ENCODE measurements at places on chromosomes 2 and 18.

DNA sequence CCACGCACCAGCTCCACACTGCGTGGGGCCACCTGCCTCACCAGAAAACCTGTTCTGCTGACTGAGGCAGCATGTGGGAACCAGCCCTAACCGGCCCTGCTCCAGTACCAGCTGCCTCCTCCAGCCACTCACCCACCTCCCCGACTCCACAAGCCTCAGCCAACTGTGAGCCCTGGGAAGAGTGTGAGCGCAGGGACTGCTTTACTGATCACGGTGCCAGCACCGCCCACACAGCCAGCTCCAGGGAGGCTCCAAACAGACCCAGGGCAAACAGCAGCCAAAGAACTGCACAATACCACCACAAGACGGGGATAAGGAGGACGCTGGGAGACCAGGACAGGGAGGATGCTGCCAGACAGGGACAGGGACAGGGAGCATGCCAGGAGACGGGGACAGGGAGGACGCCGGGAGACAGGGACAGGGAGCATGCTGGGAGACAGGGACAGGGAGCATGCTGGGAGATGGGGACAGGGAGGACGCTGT lies 28.4 kb downstream of the EIPR1 start:
- no peak for DNase-seq

DNA sequence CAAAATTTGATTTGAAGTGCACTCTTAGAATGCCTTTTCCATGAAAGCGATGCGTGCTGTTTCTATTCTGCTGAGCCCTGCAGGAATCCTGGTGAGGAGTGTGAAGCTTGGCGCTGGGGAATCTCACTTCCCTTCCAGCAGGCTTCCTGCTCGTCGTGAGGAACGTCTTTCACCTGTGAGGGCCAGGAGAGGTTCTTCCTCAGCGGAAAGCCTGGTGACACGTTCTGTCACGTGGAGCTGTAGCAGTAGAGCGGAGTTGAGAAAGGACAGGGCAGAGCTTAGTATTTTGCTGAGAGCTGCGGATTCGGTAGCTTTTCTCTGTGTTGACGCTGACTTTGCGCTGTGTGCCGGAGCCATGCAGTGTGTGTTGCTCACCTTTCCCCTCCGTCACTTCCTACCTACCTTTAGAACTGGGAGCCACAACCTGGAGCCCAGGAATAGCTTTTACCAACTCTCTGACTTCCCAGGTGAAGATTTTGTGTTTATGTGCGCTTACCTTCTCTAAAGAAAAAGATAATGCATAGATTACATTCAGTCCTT lies 294.8 kb downstream of the PTGR3 start:
- DNase-seq, result no peak

DNA sequence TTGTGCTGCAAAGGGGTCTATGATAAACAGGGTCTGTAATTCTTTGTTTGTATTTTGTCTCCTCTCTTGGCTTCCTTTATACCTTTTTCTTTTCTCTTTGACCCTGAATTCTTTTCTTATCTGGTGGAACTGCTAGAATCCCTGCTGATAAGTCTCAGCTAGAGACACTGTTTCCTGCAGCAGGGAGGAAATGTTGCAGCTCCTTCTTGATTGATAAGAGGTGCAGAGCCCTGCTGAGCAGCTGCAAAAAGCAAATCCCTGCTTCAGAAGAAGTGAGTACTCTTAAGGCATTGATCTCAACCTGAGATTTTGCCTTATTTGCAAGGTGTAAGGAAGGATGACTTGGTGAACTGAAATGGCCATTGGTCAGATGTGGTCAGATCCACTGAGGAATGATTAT lies 167.8 kb downstream of the NUP35 start:
- DNase-seq, result no peak

GRCh38 chr18:37309861-37310260 lies 255.7 kb downstream of the CELF4 start:
- DNase-seq, result no peak

DNA sequence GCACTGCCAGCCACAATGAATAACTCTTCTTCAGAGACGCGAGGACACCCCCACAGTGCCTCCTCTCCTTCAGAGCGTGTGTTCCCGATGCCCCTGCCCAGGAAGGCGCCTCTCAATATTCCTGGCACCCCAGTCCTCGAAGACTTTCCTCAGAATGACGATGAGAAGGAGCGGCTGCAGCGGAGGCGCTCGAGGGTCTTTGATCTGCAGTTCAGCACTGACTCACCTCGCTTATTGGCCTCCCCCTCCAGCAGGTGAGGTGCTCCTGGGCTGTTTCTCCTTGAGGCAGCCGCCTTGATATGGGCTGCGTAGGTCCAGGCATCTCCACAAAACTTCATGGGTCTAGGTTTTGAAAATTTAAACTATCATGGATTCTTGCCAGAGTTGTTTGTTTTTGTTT lies 6.1 kb downstream of the NCAPH start:
- DNase-seq, result no peak

- no peak for DNase-seq
These were observed 17.8 kb downstream of the CTAGE1 start for GRCh38 chr18:22399949-22400348.

- DNase-seq, result no peak
These were observed 28.1 kb downstream of the USP37 start for GRCh38 chr2:218540015-218540414.

GRCh38 chr2:18814387-18814786 lies 225.0 kb upstream of the NT5C1B start:
- no peak for DNase-seq

DNA sequence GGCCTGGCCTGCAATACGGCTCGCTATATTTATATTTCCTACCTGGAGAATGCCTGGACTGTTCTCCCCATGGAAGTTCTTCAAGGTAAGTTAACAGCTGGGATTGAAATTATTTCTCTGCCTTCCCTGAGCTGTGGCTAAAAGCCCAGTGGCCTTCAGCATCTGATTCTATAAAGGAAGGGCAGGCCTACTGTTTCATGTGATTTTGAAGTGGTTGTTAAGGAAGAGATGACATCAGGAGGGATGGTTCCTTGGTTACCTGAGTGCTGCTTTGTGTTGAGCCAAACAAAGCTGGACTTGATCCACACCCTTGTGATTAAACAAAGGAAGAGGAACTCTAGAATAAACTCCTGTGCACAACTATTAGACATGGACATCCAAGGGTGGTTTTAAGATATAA lies 61.6 kb downstream of the MFSD6 start:
- DNase-seq, result no peak

- no peak for DNase-seq
These were observed 831.3 kb downstream of the CPS1 start for GRCh38 chr2:211387734-211388133.

- DNase-seq, result no peak
These were observed 153.2 kb downstream of the RTP5 start for GRCh38 chr2:242022550-242023290.

GRCh38 chr2:179412112-179412511 lies 147.5 kb upstream of the SESTD1 start:
- DNase-seq, result no peak

DNA sequence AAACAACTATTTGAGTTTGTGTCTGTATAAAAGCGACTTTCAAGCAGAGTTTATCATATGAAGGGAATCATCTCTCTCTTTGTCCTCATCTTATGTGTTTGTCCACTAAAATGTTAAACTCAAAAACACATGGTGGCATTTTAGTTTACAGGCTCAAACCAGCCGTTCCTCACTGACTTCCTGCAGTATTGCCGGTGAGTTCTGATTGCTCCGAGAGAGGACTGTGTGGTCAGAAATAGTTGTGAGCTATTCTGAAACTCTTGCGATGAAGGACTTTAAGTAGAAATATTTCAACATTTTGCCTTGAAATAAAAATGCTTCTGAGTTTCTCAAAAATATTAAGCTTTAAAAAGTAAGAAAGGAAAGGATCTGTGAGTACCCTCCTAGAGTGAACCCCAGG lies 163.2 kb upstream of the CAVIN2 start:
- no peak for DNase-seq

- DNase-seq, result no peak
These were observed 28.3 kb downstream of the RAB31 start for GRCh38 chr18:9736286-9736835.

GRCh38 chr18:78753240-78753639 lies 226.4 kb upstream of the SALL3 start:
- DNase-seq, result no peak

GRCh38 chr2:20454036-20454981 lies 7.4 kb downstream of the RHOB start:
- no peak for DNase-seq

- no peak for DNase-seq
These were observed 5.9 kb upstream of the IMPACT start for GRCh38 chr18:24420551-24420950.

GRCh38 chr2:230870544-230871360 lies 6.0 kb downstream of the ITM2C start:
- DNase-seq, result no peak

DNA sequence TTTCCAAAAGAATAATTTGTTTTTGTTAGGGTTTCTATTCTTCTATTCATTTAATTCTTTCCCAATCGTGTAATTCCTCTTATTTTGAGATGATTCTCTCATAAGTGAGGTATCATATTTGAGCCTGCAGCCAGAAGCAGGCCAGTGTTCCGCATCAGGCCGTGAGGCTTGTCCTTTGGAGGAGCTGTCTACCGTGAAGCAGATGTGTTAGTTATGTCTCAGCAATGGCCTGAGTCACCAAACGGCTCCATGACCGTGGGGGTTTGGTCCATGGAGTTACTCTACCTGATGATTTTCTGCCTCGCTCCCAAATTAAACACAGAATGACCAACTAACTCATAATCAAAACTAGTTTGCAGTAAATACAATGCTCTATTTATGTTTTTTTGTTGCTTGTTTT lies 64.2 kb upstream of the TMEM87B start:
- no peak for DNase-seq

DNA sequence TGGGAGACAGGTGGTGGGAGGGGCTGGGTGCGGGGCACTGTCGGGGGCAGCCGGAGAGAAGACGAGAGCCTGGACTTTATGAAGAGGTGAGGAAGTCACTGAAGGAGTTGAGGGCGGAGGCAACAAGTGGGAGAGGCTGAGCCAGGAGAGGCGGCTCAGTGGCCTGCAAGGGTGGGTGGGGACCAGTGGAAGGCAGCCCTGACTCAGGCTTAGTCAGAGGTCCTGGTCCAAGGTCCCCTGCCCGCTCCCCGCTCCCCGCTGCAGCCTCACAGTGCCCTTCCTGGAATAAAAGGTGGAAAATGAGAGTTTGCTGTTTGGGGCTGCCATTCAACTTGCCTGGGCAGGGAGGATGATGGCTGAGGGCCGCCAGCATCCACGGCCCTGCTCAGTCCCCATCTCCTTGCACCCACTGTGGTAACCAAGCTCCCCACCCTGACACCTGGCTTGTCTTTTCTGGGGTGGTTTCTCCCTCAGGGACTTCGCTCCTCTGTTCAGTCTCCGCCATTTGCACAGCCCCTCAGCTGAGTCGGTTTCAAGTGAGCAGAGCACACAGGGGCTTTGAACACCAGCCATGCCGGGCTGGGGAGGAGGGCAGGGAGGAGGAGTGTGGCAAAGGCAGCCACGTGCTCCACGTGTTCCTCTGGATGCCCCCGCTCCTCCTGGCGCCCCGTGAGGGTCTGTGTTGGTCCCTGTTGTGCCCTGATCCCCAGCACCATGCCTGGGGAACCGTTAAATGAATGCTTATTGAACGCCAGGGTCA lies 13.7 kb upstream of the RALB start:
- no peak for DNase-seq

DNA sequence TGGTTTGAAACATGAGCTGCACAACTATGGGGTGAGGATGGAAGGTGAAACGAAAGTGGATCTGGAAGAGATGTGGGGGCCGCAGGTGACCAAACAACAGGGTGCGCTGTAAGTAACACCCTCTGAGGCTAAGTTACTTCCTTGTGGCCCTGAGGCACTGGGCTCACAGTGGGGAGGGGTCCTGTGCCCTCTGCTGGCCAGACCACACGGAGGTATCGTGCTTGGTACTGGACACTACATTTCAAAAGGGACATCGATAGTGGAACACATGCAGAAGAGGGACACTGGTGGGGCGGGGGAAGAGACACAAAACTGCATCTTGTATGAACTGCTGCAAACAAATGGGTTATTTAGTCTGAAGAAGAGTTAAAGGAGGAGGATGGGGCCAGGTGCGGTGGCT lies 110.6 kb downstream of the CLIP4 start:
- DNase-seq, result no peak

- no peak for DNase-seq
These were observed 268.0 kb downstream of the CYP26B1 start for GRCh38 chr2:71879509-71880184.

DNA sequence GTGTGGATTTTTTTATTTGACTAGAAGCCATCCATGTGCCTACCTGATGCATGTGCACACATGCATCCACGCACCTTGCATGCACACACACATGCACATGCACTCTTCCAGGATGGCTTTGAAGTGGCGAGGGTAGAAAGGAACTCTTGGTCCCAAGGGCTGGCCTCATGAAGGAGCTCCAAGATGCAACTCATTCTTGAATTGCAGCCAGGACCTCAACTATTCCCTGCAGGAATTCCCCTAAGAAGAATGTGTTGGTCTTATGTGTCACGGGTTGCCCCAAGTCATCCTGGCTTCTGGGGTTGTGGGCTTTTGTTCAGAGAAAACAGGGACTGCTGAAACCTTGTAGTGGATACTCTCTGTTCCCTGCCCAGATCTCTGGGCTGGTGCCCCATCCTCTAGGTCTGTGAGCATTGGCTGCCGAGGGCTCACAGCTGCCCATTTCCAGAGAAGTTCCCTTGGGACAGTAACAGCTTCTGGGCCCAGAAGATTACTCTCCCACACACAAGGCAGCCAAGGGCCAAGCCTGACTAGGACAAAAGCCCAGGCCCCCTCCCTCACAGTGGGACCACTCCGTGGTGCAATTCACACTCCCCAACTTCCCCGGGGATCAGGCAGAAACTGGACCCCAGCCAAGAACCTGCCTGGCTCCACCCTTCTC lies 137.6 kb downstream of the COPS8 start:
- DNase-seq, result no peak

- no peak for DNase-seq
These were observed 63.9 kb downstream of the ICOS start for GRCh38 chr2:204000446-204000845.

DNA sequence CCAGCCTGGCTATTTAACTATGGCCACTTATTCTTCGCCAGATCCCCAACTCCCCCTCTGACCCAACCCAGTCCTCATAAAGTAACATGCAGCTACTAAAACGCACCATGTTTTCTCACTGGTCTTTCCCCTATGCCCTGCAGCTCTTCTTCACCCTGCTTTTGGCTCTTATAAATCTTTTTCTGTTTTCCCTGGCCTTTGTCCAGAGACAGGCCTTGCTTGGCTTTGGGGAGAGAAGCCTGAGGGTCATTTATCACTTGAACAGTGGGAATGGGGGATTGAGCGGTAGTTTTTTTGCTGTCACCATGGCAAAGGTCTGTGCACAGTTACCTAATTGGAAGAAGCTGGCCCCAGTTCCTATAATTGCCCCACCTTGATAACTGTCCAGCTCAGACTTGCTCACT lies 202.9 kb upstream of the NT5C1B start:
- no peak for DNase-seq
